Central memory CD4-positive, alpha-beta T cell (primary cell): ENCODE measurements at places on chromosomes 5 and 9.

DNA sequence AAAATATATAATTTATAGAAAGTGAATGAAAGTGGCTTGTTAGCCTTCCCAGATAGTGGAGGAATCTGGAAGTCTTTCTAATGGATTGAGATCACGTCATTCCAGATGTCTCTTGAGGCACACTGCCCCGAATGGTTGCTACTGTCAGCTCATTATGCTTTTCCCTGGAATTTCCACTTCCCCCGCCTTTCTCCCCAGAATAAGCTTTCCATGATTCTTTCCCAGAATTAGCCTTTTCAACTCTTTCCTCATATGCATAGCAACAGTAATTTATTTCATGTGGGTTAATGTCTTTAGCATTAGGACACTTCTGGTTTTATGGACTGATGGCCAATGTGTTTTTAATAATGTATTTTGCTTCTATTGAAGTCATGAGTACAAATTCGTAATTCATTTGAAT is 81.5 kb downstream of the PALM2AKAP2 start:
- no peak for DNase-seq

- no peak for DNase-seq
Observed at GRCh38 chr5:111099058-111099778, 7.1 kb downstream of the WDR36 start.

- DNase-seq: no peak
Observed at GRCh38 chr5:466661-467310, 23.8 kb downstream of the EXOC3 start.

- no peak for DNase-seq
Observed at GRCh38 chr5:69184621-69185020, 4.8 kb upstream of the CENPH start.

GRCh38 chr5:98581112-98581997 is 192.1 kb upstream of the RGMB start:
- DNase-seq: no peak

GRCh38 chr5:81334304-81335061 is 33.1 kb downstream of the ZCCHC9 start:
- DNase-seq: no peak

DNA sequence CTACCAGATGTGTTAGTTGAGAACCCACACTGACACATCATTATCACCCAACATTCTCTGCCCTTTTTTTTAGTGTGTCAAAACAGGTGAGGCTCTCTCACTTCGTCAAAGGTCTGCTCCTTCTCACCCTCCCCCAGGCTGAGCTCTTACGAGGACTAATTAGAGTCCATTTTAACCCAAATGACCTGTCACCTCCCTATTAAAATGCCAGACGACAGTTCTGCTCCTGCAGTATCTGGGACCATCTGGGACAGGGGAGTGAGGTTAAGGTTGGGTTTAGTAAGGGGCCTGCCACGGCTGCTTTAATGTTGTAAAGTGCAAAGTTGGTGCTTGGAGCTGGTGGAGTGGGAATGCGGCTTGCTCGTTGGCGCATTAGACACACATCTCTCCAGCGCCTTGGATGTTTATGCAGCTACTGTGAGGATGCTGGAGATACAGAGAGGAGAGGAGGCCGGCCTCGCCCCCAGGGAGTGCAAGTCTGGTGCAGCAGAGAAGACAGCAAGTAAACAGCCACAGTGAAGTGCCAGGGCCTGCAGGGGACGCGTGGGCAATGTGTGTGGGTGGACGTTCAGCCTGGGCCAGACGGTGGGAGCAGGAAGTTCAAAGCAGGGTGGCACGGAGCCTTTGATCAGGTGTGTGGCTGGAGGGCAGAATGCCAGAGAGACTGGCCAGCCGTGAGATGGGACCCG is 96.2 kb downstream of the C9orf50 start:
- no peak for DNase-seq
